ENCODE measurements at places on chromosomes 12 and 14.

- DNase-seq = no peak
These were observed 251.7 kb upstream of the TBX3 start for GRCh38 chr12:114935658-114936057.

GRCh38 chr14:68932686-68933085 is 46.4 kb downstream of the ACTN1 start:
- no peak for DNase-seq

DNA sequence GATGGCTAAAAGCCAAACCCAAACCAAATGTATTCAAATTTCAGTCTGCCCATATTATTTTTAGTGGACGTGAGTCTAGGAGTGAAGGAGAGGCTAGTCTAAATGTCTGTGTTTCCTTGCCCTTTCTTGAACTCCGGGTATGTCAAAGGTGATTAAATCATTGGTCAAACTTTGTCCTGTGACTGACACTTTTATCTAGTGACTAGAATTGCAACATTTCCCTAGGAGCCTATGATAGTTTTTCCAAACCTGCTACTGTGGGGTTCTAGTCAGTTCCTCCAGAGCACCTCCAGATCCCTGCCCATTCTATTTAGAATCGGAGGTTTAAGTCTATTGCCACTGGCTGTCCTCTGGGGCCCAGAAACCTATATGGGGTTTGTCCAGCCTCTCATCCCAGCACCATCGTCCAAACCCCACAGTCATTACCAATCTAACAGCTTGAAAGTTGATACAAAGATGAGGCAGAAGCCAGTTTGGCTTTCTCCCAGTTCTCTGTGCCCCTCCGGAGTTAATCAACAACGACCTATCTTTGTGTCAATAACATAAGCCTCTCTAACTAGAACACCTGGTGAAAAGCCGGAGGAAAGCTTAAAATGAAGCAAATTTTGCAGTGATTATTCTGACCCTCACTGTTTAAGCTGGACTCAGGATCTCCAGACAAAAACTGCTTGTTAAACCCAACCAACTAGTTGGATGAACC is 306.7 kb downstream of the ZFP36L1 start:
- no peak for DNase-seq

- no peak for DNase-seq
These were observed 73.7 kb downstream of the BBS10 start for GRCh38 chr12:76274420-76275083.

DNA sequence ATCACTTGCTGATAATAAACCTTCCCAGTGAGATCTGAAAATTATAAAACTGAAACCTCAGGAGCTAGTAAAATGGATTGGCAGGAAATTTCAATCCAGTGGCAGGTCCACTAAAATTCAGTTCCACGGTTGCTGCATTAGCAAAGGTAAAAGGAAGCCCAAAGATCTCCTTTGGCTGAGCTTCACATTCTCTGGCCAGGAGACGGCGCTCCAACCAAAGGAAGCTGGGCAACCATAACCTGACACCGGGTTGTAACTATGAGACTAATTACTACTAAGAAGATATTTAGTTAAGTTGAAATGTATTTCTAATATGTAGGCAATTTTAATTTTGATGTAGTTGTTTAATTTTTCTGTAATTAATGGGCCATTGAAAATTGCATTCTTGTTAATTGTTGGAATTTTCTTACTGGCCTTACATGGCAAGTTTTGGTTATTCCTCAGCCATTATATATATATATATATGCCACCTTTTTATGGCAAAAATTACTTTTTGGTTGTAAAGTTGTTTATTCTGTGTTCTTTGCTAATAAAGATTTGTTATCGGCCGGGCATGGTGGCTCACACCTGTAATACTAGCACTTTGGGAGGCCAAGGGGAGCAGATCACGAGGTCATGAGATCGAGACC is 17.0 kb downstream of the OR8S1 start:
- peak; percentile 34 for DNase-seq

DNA sequence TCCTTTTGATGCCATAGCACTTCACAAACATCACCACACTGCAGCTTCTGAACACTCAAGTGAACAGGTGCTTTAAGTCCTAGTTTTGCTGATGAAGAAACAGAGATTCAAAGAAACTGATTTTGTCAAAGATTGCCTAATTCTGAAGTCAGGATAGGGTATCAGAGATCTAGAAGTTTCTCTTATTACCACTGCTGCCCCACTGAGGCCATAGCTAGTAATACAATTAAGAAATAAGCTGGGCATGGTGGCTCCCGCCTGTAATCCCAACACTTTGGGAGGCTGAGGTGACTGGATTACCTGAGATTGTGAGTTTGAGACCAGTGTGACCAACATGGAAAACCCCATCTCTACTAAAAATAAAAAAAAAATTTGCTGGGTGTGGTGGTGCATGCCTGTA is 458.3 kb upstream of the SEL1L start:
- DNase-seq = no peak

DNA sequence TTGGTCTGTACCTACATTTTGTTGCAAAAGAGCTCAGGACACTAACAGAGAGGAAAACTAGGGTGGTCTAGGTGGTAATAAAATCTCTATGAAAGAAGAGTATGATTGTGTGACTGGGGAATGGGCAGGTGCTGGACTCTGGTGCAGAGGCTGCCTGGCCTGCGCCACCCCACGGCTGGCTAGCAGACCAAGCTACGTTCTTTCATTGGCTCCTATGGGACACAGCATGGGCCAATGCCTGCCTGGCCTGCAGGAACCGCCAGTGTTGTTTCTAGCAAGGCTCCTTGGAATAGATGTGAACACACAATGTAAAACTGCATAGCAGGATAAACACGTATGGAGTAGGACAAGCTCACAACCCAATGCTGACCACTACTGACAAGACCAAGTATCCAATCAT is 51.7 kb upstream of the CORO1C start:
- no peak for DNase-seq

DNA sequence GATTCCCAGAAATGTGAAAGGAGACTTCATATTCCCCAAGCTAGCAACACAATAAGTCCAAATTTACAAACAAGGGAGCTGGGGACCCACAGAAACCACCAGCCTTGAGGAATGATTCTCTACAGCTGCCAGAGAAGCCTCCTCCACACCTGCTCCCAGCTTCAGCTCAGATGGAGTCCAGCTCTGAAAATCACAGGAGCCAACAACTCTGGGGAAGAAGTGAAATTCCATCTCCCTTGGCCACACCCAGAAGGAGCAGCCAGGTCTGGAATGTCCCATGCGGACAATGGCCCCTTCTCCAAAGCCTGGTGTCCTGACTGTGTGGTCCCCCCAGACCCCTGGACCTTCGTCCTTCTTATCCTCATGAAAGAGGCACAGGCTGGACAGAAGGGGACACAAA is 45.4 kb downstream of the SYNE3 start:
- no peak for DNase-seq

- DNase-seq = no peak
These were observed 192.2 kb upstream of the ARHGAP5 start for GRCh38 chr14:31884776-31885379.

GRCh38 chr14:92386637-92387036 is 63.7 kb downstream of the SLC24A4 start:
- DNase-seq = no peak

GRCh38 chr14:50344116-50344775 is 32.1 kb downstream of the DMAC2L start:
- peak; percentile 93 for DNase-seq

GRCh38 chr12:116881877-116882507 is 751 bp upstream of the HRK start:
- no peak for DNase-seq

GRCh38 chr14:83470466-83470865 is 1936.8 kb upstream of the SEL1L start:
- no peak for DNase-seq

DNA sequence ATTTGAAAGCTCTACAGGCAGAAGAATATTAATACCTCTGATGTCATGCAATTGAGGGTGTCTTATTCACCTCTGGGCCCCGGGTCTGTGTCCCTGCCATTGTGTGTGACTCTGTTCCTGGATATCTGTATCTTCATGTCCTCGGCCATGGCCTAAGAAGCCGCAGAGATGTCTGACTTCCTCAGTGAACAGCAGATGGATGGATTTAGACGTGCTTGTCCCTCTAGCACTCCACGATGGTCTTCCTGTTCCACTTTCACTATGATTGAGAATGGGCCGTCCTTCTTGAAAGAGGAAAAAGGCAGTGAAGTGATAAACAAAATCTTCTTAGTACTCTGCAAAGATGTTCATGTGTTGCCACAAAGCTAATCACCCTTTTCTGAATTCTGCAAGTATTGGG is 217.4 kb downstream of the SLC41A2 start:
- no peak for DNase-seq

GRCh38 chr12:113069149-113069548 is 12.6 kb downstream of the DTX1 start:
- no peak for DNase-seq

DNA sequence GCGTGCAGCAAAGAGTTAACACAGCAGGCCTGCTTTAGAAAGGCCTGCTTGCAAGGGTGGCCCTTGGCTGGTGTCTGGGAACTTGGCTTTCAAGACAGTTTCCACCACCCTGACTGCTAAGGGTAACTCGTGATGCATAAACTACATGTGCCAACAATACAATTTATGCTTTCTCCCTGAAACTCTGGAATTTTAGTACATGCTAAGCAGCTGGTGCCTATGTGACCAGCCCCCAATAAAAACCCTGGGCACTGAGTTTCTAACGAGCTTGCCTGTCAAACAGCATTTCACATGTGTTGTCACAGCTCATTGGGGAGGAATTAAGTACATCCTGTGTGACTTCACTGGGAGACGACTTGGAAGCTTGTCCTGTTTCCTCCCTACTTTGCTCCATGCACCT is 133.1 kb downstream of the SLC5A8 start:
- DNase-seq = no peak

DNA sequence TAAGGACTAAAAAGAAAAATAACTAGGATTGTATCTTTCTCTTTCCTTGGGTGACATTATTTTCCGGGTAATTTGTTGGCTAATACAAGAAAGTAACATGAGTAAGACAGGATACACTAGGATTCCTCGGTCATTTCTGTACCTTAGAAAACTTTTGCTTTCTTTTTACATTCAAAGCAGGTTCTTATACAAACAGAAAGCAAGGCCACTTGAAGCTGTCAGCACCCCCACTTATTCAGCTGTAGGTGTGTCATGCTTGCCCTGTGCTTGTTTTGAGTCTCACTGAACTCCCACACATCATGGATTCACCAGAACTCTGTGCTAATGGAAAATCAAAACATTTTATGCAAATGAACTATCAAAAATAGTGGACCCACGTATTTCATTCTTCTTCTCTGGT is 266.8 kb upstream of the CLEC14A start:
- DNase-seq = no peak

GRCh38 chr12:76726626-76727025 is 37.3 kb upstream of the ZDHHC17 start:
- DNase-seq = no peak

DNA sequence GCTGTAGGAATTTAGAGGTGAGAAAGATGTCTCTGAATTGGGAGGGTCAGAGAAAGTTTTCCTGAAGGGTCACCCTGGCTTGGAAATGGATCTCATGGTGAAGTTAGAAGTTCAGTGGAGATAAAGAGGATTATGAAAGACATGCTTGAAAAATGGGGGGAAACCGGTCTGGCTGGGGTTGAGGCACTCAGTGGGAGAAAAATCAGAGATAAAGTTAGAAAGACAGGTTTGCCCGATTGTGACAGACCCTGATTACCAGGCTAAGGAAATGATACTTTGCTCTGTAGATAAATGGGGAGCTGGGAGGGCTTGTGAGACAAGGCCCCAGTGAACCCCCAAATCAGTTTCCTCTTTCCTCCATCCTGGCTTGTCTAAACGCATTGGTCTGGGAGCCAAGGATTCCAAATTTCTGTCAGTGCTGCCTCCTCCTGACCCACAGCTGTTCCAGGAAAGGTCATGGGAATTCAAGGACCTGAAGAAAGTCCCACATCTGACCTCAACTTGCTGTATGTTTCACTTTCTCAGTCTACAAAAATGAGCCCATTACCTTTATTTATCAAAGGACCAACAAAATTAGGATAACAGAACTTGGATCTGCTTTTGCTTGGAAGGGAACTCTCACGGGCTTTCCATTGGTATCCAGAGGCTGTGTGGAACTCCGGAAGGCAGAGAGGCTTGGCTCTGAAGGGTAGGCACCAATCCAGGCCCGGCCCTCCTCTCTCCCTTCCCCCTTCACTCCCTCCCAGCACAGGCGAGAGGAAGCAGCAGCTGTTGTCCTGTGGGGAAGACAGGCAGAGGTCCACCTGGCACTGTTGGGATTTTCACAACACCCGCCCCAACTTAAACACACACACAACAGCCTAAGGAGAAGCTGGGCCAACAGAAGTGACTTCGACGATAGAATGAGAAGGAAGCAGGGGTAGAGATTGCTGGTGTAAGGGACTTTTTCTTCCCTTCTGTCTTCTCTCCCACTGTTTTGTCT is 3.4 kb upstream of the RNASE7 start:
- DNase-seq = no peak

DNA sequence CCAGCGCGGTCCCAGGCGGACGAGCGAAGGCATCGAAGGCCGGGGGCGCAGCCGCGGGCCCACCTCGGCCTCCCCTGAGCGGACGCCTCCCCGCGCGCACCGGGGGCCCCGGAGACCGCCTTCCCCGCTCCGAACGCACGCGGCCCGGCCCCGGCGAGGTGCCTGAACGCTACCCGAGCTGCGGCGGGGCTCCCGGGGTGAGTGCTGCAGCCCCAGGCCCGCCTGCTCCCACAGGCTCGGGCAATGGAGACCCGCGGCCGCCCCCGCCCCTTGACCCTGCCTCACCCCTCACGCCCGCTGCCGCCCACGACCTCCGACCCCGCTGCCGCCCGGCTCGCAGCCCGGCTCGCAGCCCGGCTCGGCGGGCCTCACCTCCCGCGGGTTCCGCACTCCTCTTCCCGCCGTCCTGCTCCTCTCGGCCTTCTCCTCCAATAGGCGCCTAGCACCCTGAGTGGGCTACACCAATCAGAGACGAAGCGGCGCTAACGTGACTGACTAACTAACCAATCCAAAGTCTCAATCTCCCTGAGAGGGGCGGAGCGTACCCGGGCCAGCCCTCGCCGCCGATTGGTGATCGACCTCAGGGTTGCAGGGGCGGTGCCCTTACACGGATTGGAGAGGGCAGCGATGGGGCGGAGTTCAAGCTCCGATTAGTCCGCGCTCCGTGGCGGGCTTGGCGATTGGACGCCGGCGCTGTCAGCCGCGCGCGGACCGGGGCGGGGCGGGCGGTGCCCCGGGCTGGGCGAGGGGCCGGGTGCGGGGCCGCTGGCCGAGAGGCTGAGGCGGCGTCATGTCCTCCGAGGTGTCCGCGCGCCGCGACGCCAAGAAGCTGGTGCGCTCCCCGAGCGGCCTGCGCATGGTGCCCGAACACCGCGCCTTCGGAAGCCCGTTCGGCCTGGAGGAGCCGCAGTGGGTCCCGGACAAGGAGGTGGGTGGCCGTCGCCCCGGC is at the start of the genes XRCC3 and ZFYVE21:
Gene XRCC3, minus strand, starts transcription at position 400 of the 949 bp plus-strand sequence. CDS start 4,364 bp downstream, outside the sequence.
Gene ZFYVE21, plus strand, starts transcription at position 759 of the 949 bp plus-strand sequence. Its CDS starts 32 bp downstream, at position 791.
- peak; percentile 100 for DNase-seq

Data from hematopoietic multipotent progenitor cell treated with erythropoietin and hydrocortisone succinate and interleukin-3 and kit ligand, for 15 days (in vitro differentiated cells).